Activated gamma-delta T cell treated with Interleukin-2 at 50 U/mL for 16 hours (primary cell): ENCODE measurements at places on chromosomes 3 and 15.

DNA sequence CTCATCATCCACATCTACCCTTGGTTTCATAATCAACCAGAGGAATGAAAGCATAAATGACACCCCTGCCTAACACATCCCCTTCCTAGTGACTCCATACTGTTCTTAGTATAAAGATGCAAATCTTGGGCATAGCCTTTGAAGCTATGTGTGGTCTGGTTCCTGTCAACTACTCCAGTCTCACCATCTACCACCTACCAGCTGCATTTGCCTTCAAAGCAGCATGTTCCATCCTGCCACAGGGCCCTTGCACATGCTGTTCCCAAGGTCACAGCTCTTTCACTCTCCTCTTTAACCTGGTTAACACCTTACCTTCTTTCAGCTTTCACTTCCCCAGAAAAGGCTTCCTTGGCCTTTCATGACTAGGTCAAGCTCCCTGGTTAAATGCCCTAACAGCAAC lies 62.3 kb upstream of the ARHGEF3 start:
- DNase-seq = no peak

GRCh38 chr3:15279671-15280402 lies 52.5 kb downstream of the SH3BP5 start:
- no peak for DNase-seq

DNA sequence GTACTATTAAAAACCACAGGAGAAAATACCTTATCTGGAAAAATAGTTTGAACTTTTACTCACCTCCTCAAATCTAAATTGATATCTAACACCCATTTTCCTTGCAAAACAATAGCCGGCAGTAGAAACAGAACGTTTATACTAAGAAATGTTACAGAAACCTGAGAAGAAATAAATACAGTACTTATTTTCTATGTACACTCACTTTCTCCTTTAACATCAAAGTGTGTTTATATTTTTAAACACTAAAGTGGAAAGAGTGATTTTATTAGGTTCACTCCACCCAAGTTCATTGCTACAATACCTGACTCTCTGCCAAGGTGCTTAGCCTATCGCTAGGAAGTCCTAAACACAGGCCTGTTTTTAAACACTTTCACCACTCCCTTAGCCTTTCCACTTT lies 87.8 kb upstream of the TJP1 start:
- DNase-seq = no peak

DNA sequence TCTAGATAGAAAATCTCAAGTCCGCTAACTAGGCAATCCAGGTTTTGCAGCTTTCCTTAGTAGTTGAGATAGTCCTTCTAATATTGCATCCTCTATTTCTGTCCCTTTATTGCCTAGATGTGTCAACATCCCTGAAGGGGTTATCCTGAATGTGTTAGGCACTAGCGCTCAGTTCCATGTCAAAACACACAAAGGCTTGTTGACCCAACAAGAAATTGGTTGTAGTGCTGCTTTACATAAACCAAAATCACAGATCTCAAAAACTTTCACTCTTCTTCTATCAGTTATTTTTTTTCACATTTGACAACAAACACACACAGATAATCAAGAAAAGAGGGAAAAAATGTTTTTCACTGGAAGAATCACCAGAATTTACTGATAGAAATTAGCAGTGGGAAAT lies 51.4 kb upstream of the SOX2 start:
- no peak for DNase-seq

DNA sequence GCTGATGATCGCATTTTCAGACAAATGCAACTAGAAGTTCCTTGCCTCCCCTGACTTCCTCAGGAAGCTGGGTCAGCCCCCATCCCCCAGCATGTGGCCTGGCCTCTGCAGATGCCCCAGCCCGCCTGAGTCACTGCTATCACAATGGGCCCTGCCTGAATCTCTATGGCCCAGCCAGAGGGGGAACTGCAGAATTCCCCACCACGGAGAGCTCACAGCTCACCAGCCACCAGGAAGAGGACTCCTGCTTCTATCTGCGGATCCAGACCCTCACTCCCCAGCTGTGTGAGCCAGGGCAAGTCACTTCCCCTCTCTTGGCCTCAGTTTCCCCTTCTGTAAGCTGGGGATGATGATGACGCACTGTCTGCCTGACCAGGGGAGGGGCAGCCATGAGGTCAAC lies 6.9 kb downstream of the PLXND1 start:
- no peak for DNase-seq

DNA sequence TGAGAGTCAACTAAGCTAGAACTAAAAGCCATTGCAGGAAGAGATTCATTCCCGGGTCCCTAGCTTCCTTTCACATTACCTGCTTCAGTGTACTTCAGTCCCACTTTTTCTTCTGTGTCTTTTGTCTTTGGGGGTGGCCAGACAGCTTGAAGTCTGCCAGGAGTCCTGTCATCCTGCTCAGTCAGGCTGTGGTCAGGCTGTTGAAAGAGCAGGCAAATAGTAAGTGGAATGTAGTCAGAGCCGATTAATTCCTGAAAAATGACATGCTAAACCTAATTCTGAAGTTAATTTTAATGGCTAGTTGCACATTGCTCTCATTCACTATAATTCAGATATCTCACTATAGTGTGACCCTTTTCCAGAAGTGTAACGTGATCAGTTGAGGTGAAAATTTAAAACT lies 129.6 kb downstream of the FMN1 start:
- DNase-seq = no peak

GRCh38 chr3:55482496-55483195 lies 4.5 kb downstream of the WNT5A start:
- DNase-seq = no peak

- DNase-seq = no peak
Observed at GRCh38 chr3:123353850-123354233, 95.0 kb downstream of the ADCY5 start.

- DNase-seq = no peak
Observed at GRCh38 chr15:64024172-64025050, 21.9 kb downstream of the DAPK2 start.

DNA sequence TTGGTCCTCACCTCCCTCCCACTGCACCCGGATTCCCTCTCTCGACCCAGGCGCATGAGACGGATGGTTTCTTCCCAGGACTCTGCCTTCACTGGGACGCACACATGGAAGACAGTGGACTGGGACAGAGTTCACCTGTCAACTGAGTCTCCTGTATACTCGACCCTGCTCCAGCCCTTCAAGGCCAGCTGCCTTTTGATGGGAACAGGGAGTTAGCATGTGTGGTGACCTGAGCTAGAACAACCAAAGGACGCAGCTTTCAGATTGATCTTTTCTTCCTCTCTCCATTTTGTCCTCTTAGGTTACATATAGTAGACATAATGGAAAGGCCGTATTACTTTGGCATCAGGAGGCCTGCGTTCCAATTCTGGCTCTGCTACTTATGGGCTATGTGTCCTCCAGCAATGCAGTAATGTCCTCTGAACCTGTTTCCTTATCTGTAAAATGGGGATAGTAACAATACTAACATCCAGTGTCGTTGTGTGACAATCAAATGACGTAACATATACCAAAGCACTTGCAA lies 94.1 kb downstream of the PEX5L start:
- no peak for DNase-seq

DNA sequence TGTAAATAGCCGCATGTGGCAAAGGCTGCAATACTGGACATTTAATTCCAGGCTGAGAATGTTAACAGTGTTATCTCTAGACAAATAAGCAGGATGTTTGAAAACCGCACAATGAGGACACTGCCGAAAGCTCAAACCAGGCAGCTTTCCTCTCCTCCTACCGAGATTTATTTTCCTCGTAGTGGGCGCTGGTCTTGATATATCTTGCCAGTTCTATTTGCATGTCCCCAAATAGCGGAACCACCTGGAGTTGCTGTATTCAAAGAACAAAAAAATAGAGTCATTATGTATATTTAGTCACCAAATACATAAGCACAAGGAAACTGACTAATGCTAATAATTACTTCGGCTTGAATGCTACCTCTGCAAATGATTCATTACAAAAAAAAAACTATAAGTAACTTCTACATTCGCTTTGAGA lies 46.5 kb downstream of the CYFIP1 start:
- no peak for DNase-seq

- DNase-seq = no peak
Observed at GRCh38 chr15:97470417-97470816, 490.1 kb upstream of the ARRDC4 start.

- DNase-seq = no peak
Observed at GRCh38 chr3:50588759-50589433, 19.6 kb downstream of the HEMK1 start.

DNA sequence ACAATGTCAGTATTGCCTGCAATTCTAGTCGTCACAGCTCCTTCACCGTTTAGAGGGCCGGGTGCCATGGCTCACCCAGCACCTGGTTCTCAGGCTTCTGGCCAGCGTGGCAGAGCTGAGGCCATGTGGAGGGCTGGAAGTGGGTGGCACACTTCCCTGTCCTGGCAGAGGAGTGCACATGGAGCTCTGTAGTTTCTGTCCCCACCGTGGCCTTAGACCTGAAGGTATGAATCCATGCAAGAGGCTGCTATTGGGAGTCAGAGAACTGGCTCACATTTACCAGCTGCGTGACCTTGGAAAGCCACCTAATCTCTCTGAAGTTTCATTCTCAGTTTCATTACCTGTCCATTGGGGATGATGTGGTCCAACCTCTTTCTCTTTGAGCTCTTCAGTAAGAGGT lies 22.2 kb downstream of the EPHB1 start:
- no peak for DNase-seq

DNA sequence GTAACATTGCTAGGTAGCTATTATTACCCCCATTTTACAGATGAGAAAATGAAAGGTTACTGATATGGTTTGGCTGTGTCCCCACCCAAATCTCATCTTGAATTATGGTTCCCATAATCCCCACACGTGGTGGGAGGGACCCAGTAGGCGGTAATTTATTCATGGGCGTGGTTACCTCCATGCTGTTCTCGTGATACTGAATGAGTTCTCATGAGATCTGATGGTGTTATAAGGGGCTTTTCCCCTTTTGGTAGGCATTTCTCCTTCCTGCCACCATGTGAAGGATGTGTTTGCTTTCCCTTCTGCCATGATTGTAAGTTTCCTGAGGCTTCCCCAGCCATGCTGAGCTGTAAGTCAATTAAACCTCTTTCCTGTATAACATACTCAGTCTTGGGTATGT lies 252.1 kb downstream of the OPA1 start:
- no peak for DNase-seq

- no peak for DNase-seq
Observed at GRCh38 chr3:183987000-183987600, 30.6 kb downstream of the ABCC5 start.

- no peak for DNase-seq
Observed at GRCh38 chr3:27728195-27729087, 6.3 kb upstream of the EOMES start.

GRCh38 chr15:100131321-100132224 lies 210.2 kb downstream of the ADAMTS17 start:
- no peak for DNase-seq

DNA sequence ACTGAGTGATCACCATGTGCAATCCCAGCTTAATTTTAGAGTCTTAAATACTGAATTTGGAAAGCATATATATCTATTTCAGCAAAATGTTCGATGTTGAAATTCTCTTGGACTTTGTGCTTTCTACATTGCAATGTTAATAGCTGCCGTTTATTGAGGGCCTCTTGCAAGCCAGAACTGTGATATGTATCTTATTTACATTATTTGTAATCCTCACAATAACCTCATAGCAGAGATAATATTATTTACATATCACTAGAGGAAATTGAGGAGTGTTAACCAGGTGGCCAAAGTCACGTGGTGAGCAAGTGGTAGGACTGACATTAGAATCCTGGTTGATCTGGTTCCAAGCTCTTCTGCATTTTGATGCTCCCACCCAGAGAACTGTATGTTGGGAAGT lies 254.1 kb downstream of the SLC9A9 start:
- no peak for DNase-seq

DNA sequence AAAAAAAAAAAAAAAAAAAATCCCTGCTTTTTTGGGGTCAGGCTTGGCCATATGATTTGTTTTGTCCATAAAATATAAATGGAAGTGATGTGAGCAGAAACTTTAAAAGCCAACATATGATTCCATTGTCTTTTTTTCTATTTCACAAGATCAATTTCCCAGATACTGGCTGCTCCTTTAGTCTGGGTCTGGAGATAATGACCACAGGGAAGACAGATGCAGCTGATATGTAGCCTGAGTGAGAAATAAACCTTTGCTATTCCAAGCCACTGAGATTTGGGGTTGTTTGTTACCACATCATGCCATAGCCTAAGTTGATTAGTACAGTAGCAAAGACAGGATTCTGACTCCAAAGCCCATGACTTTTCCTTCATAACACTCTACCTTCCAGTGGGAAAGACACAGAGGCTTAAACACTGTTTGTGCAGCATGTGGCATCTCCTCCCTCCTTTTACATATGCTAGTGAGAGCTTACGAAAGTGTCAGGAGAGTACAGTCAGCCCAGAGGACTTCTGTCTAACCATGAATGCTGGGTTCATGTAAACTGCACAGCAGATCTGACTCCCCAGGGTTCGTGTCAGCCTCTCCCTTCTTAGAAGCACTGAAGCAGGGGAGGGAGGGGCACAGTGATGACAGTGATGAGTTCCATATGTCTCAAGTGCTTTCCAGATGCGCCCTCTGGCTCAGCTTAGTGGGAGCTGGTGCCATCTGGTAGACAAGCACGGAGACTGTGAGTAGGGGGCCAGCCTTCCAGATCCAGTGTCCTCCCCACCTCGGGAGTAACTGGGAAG lies 36.7 kb upstream of the SLC7A14 start:
- DNase-seq = no peak

DNA sequence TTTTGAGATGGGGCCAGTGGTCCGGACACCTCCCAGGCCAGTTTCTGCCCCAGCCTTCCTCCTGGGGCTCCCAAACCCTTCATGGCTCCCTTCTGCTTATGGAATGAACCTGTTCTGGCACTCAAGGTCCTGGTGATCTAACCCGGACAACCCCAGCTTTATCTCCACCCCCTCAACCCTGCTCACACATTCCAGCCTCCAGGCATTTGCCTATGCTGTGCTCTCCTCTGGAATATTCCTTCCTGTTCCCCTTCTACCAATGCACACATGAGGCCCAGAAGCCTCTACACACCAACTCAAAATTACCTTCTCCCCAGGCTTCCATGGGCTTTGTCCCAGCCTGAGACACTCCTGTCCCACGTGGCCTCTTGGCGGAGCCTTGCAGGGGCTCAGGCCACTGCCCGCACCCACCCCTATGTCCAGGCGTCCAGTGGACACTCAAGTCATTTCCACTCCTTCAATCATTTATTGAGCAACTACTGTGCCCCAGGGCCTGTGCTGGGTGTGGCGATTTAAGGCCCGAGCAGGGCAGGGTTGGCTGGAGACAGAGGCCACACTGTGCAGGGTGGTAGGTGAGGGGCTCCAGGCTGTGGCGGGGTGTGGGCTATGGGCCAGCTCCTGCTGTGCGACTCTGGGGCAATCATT lies 18.8 kb downstream of the PLXND1 start:
- no peak for DNase-seq
